Left renal cortex interstitium (tissue), 4 donors: ENCODE measurements at places on chromosomes 7 and 10. TPM values are rescaled to one million over a fixed set of nuclear protein-coding genes. Genes with fewer than 3 reads are reported as not detected.

UMAD1 gene
- polyA plus RNA-seq: 18.0 TPM

CPN1 gene
- 2.6 TPM for polyA plus RNA-seq

KLF6 gene
- 42.4 TPM for polyA plus RNA-seq

DNA sequence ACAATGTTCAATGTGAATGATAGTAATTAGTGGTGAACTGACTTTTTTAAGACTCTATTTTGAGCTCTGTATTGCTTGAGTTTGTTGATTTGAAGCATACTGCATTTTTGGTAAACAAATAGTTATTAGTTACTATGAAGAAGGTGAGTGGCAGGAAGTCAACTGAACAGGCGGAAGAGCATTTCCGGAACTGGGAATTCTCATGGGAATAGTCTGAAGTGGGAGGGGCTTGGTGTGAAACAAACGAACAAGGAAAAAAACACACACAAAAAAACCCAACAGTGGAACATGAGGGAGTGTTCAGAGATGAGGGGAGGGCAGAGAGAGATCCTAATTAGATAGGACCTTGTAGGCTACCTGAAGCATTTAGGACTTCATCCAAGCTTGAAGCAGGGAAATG, 43.9 kb upstream of the C1QL3 start:
- no peak for DNase-seq

DNA sequence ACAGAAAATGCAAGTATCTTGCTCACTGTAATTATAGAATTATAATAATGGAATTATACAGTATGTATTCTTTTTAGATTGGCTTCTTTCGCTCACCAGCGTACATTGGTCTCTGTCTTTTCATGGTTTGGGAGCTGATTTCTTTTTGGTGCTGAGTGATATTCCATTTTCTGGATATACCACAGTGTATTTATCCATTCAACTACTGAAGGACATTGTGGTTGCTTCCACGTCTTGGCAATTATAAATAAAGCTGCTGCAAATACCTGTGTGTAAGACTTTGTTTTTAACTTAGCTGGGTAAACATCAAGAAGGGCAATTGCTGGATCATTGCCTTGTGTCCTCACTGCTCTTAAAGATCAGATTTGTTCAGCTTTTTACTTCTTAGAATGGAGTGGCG, 55.3 kb downstream of the SEPTIN7 start:
- DNase-seq: no peak
